ENCODE measurements at places on chromosomes 3 and 15. TPM values are rescaled to one million over a fixed set of nuclear protein-coding genes. Genes with fewer than 3 reads are reported as not detected.

Gene TRANK1
- 26.3 TPM for total RNA-seq

Gene CCDC33
- total RNA-seq, result not detected

- H3K4me3 ChIP-seq, result no peak overlapping the region
- no peaks in the 10 kb centered on the region for H3K36me3 ChIP-seq
- no peaks in the 10 kb centered on the region for H3K27me3 ChIP-seq
- no peak overlapping the region for H3K27ac ChIP-seq
- no peak for DNase-seq
Observed at GRCh38 chr3:195587824-195588223, 4.1 kb upstream of the APOD start.

GRCh38 chr3:115792206-115792955 is 169.1 kb downstream of the GAP43 start:
- no peak overlapping the region for H3K27ac ChIP-seq
- no peaks in the 10 kb centered on the region for H3K36me3 ChIP-seq
- no peaks in the 10 kb centered on the region for H3K27me3 ChIP-seq

- no peaks in the 10 kb centered on the region for H3K36me3 ChIP-seq
- H3K4me3 ChIP-seq, result no peak overlapping the region
- H3K27ac ChIP-seq, result peak overlapping the region; percentile 60
Observed at GRCh38 chr3:43923104-43923882, 232.6 kb downstream of the ABHD5 start.

- H3K4me3 ChIP-seq, result no peak overlapping the region
- H3K36me3 ChIP-seq, result peaks cover 6% of the 10 kb centered on the region
- H3K27me3 ChIP-seq, result no peaks in the 10 kb centered on the region
- DNase-seq, result no peak
- H3K27ac ChIP-seq, result no peak overlapping the region
- no peaks in the 10 kb centered on the region for H3K4me1 ChIP-seq
Observed at GRCh38 chr15:76368122-76368621, 31.6 kb downstream of the ISL2 start.

DNA sequence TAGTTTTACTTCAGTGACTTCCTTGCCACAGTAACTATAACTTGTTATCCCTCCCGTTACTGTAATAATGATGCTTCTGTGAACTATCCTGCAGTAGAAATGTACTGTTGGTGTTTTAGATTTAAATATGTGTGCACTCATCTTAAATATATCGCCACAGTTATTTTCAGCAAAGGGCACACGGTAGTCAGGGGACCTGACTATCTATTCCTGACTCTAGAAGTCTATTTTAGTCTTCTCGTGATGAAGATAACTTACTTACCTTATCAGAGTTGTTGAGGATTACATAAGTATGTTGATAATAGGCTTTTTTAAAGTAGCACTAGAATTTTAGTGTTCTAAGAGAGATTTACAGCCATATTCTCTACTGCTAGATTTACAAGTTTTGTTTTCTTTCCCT is 65.3 kb downstream of the ECT2 start:
- no peaks in the 10 kb centered on the region for H3K36me3 ChIP-seq
- H3K27me3 ChIP-seq, result no peaks in the 10 kb centered on the region
- no peak overlapping the region for H3K4me3 ChIP-seq
- no peak for DNase-seq
- no peaks in the 10 kb centered on the region for H3K4me1 ChIP-seq

GRCh38 chr3:135731546-135731945 is 234.0 kb upstream of the PPP2R3A start:
- no peak for DNase-seq
- H3K27me3 ChIP-seq, result no peaks in the 10 kb centered on the region
- no peak overlapping the region for H3K4me3 ChIP-seq
- H3K4me1 ChIP-seq, result no peaks in the 10 kb centered on the region
- no peaks in the 10 kb centered on the region for H3K36me3 ChIP-seq

DNA sequence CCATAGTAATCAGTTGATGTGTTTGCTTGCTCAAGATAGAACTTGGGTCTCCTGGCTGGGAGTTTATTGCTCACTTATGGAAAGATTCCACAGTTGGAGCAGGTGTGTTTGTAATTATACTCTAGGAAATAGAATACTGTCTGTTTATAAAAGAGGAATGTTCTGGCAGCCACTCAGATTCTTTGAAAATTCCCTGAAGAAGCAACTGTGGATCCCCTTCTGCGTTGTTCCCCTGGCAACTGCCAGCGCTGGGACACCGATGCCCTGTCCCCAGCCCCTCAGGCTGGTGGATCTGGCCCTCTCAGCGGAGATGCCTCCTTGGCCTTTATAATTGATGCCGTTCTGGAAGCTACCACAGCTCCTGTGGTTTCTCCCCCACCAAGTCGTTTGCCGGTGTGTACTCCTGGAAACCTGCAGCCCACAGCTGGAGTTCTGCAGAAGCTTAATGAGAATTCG is 225.9 kb downstream of the ITPR1 start:
- H3K27me3 ChIP-seq, result no peaks in the 10 kb centered on the region
- H3K27ac ChIP-seq, result peak overlapping the region; percentile 95
- H3K4me3 ChIP-seq, result no peak overlapping the region
- peaks cover 66% of the 10 kb centered on the region for H3K4me1 ChIP-seq
- DNase-seq, result no peak
- no peaks in the 10 kb centered on the region for H3K36me3 ChIP-seq
